ENCODE measurements at places on chromosomes 12 and 14.

DNA sequence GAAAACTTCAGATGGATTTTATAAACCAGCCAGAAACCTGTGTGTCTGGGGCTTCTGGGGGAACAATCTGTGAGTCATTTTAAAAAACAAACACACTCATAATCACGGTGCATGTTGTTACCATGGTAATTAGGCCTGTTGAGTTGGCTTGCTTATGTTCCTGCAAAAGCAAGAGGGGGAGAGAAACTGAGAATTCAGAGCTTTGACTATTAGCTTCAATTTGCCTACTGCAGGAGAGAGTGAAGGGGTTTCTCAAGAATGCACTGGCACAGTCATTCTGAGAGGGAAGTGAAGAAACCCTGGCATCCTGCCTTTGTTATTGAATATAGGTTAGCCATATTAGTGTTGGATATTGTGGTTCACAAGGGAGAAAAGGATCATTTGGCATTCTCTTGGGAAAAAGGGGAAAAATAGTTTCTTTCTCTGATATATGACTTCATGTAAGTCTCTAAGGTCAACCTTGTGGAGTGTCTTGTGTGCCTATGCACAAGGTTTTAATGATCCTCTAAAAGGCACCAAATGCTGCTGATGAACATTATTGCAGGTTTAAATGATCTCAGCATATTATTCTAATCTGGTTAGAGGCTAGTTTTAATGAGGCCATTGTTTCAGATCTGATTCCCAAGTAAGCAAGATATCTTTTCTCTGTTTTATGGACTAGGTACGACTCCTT lies 12.9 kb downstream of the GNG2 start:
- no peak for DNase-seq

DNA sequence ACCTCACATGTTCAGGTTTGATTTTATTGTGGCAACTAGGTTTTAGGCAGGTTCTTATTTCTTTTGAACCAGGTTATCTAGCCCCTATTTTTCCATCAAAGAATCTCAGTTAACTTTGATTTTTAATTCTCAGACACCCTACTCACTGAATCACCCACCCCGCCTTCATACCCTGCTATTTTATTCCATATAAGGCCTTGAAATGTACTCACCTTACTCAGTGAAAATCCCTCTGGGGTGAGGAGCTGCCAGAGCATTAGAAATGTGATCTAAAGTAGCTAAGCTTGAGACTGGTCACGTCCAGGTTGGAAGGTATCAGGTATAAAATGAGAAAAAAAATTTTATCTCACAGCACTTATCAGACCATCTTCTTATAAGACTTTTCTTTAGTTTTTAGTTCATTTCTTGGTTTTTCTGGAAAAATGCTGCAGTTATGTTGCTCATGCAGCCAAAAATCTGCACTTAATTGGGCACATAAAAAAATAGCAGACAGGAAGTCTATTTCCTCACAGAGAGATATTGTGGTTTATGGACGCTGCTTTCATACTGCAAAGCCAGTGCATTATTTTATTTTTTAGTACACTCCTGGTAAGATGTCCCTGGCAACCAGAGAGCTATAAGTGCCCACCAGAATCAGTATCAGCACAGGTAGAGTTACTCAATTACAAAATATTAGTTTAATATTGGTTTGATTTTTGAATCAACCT lies 101.5 kb upstream of the CCDC91 start:
- no peak for DNase-seq

DNA sequence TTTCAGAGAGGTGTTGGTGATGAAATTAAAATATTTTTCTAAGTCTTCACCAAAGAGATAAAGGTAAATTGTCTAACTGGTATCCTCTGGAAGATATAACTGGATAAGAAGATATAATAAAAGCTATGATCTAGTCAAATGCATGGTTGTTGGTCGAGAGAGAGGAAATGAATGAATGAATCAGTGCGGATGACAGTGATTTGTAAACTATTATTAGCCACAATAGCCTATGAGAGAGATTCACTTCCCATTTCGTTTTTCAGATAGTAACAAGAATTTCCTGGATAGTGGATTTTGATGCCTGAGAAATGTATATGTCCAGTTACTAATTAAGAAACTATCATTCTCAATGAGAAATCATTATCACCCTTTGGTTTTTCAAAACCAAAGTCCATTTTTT lies 63.1 kb downstream of the HEATR5A start:
- no peak for DNase-seq

- DNase-seq: no peak
Observed at GRCh38 chr12:70543444-70543843, 93.8 kb downstream of the PTPRB start.

DNA sequence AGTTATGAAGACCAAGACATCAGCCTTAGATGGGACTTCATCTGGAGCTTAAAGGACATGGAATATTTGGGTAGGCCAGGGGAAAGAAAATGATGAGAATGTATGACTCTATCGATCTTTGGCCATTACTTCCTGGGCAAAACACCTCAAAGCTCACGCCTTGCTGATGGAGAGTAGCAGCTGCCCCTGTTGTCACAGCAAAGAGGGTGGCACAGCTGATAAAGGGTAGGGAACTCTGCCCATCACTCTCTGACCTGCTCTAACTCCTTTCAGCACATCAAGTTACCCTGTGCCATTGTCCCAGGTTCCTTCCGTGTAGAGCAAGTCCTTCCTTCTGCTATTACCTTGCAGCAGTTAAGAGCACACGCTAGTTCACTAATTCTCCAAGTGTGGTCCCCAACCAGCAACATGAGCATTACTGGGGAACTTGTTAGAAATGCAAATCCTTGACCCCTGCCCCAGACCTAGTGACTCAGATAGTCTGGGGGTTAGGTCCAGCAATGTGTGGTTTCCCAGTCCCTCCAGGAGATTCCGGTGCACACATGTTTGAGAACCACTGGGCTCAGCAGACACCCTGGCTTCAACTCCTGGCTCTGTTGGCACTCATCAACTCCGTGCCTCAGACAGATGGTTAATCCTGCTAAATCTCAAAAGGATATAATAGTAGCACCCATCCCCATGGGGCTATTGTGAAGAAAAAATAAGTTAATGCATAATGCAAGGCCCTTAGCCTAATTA lies 93.7 kb upstream of the EEA1 start:
- no peak for DNase-seq

- no peak for DNase-seq
Observed at GRCh38 chr12:55694188-55694515, 13.6 kb downstream of the ITGA7 start.

Data from NCI-H526 treated with DMSO at 0.1 percent for 48 hours (cell line).